HTR-8/SVneo (cell line): ENCODE measurements at places on chromosomes 7 and 10.

- no peak for DNase-seq
Measured at GRCh38 chr7:98701372-98701771, 84.3 kb downstream of the NPTX2 start.

- DNase-seq, result no peak
Measured at GRCh38 chr10:3578159-3578558, 206.8 kb downstream of the KLF6 start.

GRCh38 chr7:130009848-130010688 is 41.1 kb downstream of the ZC3HC1 start:
- peak; percentile 41 for DNase-seq

DNA sequence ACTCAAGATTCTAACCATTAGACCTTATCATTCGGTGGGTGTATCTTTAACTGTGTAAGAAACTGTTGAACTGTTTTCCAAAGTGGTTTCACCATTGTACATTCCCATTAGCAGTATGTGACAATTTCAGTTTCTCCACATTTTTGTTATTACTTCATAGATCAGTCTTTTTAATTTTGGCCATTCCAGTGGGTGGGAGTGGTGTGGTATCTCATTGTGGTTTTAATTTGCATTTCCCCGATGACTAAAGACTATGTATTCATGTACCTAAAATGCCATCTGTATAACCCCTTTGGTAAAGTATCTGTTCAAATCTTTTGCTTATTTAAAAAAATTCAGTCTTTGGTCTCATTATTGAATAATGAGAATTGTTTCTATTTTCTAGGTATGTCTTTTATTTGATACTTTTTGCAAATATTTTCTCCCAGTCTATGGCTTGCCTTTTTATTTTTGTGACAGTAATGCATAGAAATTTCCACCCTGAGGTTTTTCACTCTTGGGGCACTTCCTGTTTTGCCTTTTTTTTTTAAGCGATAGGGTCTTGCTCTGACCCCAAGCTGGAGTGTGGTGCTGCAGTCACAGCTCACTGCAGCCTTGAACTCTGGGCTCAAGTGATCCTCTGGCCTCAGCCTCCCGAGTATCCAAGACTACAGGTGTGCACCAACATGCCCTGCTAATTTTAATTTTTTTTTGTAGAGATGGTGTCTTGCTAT is 141.1 kb upstream of the ITGB1 start:
- no peak for DNase-seq

- no peak for DNase-seq
Measured at GRCh38 chr7:43467406-43467805, 115.5 kb upstream of the STK17A start.

DNA sequence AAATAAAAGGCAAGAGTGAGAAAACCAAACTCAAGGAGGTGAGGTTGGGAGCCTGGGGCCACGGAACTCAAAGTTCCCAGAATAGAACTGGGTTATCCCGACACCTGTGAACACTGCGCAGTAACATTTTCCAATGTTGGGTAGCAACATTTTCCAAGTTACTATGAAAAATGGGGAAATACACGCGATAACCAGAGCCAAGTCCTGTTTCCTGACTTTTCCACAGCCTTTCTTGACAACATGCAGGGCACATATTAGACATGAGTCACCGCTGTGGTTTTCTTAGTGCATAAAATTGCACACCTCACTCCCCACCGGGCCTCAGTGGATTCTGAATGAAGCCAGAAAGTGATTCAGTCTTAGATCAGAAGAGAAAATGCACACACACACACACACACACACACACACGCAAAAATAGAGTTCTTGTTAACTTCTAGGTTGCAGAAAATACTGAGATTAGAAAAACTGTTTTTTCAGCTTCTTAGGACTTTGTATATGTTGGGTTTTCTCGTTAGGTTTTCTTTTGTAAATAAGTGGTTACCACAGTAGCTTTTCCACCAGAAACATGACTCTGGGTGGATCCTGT is 70.0 kb downstream of the CAMK1D start:
- peak; percentile 58 for DNase-seq

- DNase-seq, result no peak
Measured at GRCh38 chr10:132539894-132540293, 2.3 kb downstream of the INPP5A start.

GRCh38 chr10:32038777-32039176 is 17.4 kb downstream of the KIF5B start:
- no peak for DNase-seq

DNA sequence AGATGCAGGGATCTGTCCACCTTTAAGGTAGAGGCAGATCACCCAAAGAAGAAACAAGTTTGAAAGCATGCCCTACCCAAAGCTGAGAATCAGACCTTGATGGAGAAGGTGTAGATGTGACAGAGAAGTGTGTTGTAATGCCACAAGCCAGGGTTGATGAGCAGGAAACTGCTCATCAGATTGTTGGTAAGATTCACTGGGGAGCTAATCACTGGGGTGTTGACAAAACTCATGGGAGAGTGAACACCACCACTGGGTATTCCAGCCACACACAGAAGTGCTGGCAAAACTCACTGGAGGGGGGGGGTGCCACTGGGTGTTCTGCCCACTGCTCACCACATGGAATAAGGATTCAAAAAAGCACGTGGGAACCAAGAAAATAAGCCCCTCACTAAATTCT is 95.2 kb downstream of the IQUB start:
- no peak for DNase-seq

DNA sequence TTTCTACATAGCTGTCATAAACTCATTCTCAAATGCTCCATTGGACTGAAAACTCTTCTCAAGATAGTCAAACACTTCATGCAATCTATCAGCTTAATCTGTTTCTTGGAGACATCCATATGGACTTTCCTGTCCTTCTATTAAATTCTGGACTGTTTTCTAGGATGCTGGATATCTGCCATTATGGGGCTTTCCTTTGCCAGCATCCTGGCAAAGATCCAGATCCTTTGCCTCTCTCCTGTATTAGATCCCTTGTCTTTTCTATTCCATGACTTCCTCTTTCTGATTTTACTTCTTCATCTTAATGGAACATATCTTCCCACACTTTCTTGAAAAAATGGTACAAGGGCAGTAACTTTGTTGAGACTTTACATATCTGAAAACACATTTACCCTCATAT is 35.9 kb upstream of the SKAP2 start:
- DNase-seq, result no peak

- no peak for DNase-seq
Measured at GRCh38 chr7:37718585-37718984, 35.0 kb downstream of the GPR141 start.

DNA sequence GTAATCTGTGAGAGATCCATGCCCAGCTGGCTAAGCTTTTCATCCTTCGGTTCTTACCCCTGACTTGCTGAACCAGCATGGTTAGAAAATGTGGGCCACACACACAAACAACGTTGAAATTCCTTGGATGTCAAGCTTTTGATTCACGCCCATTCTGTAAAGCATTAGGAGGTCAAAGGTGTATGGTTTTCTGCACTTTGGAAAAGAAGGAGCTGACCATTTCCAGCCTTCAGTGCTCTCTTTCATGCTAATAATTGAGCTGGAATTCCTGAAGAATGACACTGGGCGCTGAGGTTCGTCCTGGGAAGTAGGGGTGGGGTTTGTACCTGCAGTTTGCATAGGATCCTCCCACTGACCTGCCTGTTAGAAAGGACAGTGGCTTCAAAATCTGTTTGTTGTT is 23.1 kb downstream of the KLF6 start:
- no peak for DNase-seq

DNA sequence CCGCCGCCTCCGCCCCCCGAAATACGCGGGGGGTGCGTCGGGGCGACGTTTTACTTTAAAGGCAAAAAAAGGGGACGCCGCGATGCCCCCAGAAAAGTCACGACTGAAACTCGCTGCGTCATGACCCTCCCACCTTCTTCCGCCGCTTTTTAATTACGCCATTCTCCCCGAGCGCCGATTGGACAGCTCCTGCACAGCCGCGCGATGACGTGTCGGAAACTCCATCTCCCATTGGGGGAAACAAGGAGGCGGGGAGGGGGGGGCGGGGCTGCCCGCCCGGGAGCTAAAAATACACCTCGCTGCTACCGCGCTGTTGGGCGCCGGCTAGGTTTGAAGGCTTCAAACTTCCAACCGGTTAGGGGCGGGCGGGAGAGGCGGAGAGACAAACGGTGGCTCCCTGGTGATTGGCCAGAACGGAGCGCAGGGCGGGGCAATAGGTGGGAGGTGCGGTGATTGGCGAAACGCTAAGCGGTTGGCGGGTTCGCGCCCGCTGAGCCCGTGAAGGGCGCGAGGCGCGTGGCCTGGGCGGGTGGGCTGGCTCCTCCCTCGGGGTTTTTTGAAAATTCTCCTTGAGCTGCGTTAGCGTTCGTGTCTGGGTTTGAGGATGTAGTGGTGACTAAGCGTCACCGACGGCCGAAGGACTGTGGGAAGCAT is at the start of gene RHEB:
Gene RHEB, minus strand, starts transcription at position 131 of the 654 bp plus-strand sequence. CDS start 384 bp downstream, outside the sequence.
- peak; percentile 92 for DNase-seq

DNA sequence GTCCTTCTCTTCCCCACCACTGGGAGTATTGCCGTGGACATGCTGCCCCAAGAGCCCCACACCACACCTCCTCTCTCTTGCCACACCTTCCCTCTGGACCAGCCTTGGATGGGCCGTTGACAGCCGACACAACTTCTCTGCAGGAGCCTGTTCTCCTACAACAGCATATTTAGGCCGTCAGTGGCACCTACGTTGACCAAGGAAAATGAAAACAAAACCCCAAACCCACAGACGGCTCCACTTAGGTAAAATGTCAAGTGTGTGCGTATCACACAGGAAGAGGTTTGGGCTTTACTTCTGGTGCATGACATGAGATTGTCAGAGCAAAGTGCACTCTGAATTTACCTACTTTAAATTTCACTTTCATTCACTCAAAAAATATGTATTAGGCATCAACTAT is 246.6 kb downstream of the ZMYND11 start:
- DNase-seq, result no peak

- no peak for DNase-seq
Measured at GRCh38 chr10:114343623-114344505, 60.4 kb downstream of the AFAP1L2 start.

DNA sequence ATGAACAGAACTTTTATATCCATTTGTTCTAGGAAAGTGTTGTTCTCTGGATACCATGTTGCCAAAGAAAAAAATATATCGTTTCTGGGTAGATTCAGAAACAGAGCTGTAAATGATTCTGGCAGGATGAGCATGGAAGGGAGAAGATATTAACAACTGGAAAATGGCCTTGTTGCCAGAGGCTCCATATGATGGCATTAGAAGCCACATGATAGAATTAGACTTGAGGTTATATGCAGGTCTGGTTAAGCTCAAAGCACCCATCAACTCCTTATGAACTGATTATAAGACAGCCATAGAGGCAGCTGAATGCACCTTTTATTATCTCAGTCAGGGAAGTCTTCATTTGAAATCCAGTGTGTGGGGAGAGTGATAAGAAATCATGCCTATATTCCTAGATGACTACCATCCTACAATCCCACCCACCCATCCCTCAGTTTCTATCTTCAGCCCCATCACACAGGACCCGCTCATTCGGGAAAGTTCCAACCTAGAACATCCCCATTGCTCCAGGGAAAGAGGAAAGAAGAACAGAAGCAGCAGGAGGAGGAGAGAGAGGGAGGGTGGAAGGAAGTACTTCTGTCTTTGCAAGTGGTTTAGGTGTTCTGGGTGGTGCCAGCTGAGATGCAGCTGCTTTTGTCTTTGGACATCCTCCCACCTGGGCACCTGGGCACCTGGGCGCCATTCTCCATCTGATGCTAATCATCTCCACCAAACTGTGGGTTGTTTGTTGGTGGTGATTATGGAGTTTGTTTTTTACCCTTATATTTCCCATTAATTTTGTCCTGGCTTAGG is 25.5 kb upstream of the TRIL start:
- no peak for DNase-seq

- no peak for DNase-seq
Measured at GRCh38 chr7:135980665-135981180, 3.6 kb upstream of the MTPN start.

DNA sequence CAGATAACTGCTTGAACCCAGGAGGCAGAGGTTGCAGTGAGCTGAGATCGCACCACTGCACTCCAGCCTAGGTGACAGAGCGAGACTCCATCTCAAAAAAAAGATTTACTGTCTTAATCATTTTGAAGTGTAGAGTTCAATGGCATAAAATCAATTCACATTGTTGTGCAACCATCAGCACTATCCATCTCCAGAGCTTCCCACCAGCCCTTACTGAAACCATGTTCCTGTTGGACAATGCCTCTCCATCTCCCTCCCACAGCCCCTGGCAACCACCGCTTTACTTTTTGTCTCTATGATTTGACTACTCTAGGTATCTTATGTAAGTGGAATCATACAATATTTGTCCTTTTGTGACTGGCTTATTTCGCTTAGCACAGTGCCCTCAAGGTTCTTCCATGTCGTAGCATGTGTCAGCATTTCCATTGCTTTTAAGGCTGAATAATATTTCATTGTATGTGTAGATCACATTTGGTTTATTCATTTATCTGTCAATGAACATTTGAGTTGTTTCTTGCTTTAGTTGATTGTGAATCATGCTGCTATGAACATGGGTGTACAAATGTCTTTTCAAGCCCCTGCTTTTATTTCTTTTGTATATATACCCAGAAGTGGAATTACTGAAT is 33.1 kb downstream of the NACAD start:
- DNase-seq, result no peak

DNA sequence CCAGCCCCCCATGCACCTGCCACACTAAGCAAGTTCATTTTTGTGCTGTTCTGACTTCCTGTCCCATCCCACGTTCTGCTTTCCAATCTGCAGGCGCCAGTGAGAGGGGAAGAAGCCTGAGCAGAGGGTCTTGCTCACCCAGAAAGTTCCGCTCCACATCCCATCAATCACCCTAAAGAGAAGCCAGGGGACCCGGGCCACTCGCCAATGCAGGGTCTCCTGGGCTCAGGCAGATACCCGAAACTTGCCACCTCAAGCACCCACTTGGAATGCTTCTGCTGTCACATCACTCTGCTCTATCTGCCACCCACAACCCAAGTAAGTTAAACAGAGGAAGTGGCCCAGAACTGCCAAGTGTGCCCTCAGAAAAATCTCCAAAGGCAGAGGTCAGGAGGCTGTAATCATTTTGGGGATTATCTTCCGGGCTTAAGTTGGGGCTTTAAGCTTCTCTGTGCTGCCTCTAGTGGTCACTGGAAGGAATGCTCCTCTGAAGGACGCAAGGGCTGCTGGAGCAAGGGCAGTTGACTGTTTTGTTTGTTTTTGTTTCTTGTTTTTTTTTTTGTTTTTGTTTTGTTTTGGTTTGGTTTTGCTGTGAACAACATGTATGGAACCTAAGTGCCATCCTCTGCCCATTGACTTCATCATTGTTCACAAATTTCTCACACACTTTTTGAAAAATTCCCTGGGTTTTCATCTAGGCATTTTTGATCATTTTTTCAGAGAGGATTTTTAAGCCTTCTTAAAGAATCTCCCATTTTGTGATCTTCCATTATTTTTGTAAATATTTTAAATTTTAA is 25.5 kb downstream of the PRR15 start:
- DNase-seq, result peak; percentile 48

DNA sequence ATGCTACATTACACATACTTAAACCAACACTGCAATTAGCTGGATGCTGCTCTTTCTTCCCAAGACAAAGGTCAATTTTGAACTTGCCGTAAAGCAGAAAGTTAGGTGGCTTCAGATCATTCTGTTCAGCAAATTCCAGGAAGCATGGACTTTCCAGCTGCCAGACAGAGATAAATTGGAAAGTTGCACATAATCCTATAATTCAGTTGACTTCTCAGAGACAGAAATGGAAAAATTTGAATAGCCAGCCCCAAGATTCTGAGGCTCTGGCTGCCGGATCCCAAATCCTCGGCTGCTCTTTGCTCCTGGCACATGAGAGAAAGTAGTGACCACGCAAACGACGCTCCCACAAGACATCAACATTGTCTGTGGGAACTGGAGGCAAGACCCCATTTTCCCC is 105.0 kb upstream of the VIPR2 start:
- DNase-seq, result no peak
